SK-N-MC (cell line): ENCODE measurements at places on chromosomes 3 and 15.

DNA sequence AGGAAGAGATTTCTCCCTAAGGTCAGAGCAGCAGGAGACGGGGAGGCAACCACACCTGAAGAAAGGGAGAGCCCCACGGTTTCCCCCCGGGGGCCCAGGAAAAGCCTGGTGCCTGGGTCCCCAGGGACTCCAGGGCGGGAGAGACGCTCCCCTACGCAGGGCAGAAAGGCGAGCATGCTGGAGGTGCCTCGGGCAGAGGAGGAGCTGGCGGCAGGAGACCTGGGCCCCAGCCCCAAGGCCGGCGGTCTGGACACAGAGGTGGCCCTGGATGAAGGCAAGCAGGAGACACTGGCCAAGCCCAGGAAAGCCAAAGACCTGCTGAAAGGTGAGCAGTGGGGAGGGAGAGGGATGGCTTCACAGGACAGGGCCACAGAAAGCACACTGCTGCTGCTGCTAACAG lies 26.2 kb upstream of the SLC28A1 start:
- DNase-seq, result no peak

DNA sequence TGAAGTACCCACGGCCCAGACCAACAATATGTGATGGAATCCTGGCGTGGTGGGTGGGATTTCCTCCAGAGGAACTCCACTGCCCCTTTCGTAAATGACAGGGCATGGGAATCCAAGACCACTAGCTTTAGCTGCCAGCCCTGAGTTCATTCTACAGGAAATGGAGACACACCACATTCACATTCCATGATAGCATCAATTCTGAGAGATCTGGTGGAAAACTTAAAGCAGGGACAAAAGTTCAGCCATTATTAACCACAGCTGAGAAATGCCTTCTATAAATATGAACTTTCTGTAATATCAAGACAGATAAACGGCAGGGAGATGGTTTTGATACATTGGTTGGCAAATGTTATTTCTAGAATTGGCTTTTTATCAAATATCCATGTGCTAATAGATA lies 98.2 kb downstream of the FBN1 start:
- DNase-seq, result no peak

DNA sequence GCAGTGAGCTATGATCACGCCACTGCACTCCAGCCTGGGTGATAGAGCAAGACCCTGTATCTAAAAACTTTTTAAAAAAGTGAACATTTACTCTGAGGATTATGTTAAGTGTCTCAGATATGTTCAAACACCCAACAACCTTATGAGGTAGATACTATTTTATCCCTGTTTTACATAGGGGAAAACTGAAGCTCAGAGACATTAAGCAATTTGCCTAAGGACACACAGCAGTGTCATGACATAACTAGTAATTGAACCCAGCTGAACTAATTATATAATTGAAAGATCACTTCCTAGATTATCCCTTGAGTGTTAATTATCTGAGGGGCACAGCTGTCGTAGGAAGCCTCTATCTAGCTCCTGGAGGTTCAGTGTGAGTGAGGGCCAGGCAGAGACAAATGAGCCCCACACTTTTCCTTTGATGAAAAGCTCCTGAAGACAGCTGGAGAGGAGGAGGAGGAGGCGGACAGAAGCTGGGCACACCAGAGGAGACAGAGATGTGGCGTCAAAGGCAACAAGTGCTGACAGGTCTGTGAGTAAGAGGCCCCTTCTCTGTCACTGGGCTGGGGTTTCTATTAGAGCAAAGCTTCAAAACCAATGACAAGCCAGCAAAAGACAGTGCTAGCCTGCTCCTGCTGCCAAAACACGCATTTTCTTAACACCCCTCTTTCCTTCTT lies 20.5 kb downstream of the TRH start:
- DNase-seq, result no peak

- DNase-seq, result no peak
Observed at GRCh38 chr3:112048911-112049310, 14.4 kb downstream of the TMPRSS7 start.

DNA sequence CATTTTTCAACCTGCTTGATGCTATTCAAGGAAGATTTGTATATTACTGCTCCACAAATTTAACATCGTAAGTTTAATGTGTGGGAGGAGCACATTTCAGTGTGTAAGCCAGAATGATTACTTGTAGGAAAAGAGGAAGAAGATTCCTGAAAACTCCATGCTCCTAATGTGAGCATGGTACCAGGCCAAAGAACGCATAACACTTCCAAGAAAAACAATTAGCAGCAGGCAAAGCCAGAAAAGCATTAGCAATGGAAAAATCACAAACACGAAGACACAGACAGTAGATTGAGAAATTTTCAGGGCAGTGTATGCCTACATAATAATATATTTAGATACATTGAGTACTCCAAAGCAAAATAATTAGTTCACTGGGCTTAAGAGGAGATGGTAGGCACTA lies 96.6 kb upstream of the CBLB start:
- no peak for DNase-seq

DNA sequence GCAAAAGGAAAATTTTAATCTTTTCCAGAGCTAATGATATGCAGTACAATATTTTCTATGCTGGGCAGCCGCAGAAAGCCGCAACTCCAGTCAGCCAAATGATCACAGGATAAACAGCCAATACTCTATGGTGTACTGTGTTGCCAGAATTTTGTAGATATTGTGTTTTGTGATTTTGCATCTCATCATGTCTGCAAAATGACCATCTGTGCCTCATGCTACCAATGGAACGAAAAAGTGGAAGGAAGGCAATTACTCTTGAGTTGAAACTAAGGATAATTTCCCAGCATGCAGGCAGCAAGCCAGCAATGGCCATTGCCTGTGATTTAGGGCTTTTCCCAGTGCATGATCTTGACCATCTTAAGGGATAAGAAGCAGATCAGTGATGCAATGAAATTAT lies 891.9 kb downstream of the PLOD2 start:
- DNase-seq, result no peak

GRCh38 chr15:97967881-97968280 lies 7.4 kb downstream of the ARRDC4 start:
- no peak for DNase-seq

GRCh38 chr3:79906106-79906505 lies 138.3 kb upstream of the ROBO1 start:
- no peak for DNase-seq

GRCh38 chr15:62505762-62506161 lies 340.7 kb upstream of the C2CD4B start:
- DNase-seq, result no peak

GRCh38 chr15:79092382-79092781 lies 1.8 kb upstream of the RASGRF1 start:
- no peak for DNase-seq

DNA sequence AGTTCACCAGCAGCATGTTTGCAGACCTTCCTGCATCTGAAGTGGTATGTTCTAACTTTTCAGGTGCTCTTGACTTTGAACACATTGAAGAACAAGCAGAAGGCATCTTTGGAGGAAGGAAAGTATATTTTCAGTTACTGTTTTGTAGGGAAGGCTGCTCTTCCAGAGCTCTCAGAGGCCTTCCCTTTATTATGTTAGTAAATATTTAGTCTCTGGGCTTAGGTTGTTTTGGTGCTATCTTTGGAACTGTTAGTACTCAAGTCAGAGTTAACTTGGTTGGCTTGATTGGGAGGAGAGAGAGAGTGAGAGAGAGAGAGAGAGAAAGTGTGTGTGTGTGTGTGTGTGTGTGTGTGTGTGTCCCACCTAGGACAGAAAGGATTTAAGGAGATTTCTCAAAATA lies 188.2 kb downstream of the ITPR1 start:
- no peak for DNase-seq

- DNase-seq, result no peak
Observed at GRCh38 chr15:67033012-67033411, 32.4 kb upstream of the SMAD3 start.

GRCh38 chr3:131033480-131034080 lies 6.9 kb downstream of the NEK11 start:
- DNase-seq, result peak; percentile 90
